KBM-7 (cell line): ENCODE measurements at places on chromosomes 12 and 14.
A peak's percentile ranks its signal among the peaks of the same experiment; 100 is the strongest.

DNA sequence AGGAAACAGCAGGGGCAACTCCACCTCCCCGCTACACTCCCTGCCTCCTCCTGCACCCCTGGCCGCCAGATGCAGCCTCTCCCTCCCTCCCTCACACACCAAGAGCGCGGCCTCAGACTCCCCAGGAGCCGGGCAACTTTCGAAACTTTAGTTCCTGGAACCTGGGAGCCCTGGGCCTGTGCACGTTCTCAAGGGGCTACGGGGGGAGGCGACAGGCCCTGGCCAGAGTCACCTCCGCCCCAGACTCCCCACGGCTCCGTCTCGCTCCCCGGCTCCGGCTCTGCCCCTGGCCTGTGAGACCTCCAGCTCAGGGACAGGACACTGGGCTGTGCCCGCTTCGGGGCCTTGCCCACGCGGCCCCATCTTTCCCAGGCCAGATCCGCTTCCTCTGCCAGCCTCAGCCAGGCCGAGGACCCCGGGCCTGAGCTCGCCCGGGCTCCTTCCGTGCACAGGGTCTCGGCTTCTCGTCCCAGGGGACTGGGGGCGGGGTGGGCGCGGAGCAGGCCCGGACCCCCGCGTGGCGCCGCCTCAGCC is 5.5 kb downstream of the AMN start:
- no peak for DNase-seq

DNA sequence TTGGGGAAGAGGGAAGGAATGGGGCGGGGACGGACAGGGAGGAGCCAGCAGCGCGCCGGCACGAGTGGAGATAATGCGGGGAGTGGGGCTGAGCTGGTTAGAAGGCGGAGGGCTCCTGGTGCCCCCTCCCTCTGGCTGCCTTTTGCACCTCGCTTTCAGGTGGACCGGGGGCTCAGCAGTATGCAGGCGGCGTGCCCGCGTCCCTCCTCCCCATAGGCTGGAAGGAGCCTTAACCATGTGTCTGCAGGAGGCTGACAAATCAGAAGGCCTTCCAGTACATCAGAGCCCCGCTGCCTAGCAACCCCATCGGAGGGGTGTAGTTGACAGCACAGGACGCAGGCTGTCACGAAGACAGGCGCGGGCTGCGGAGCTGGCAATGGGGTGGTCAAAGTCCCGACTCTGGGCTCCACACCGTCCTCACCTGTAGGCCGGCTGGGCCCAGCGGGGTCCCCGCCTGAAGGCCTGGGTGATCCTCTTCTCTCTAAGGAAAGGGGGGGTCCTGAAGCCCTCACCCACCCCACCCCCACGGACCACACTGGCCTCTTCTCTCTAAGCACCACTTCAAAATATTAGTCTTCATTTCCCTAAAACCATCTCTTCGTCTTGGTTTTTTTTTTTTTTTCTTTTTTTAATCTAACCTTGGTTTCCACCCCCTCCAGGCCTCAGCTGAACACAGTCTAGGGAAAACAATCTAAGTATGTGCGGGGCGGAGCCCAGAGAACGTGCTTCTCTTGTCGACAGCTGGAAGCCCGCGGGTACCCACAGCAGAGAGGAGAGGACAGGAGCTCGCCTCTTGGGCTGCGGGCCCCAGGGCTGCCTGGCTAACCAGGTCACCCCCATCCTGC is 44.5 kb downstream of the KDM2B start:
- DNase-seq, result peak; percentile 67

GRCh38 chr14:103711516-103712431 is 3.5 kb downstream of the XRCC3 start:
- DNase-seq, result no peak

- DNase-seq, result no peak
These were observed 3.1 kb upstream of the ACTR6 start for GRCh38 chr12:100197486-100197885.

- peak; percentile 96 for DNase-seq
These were observed at the start of gene IPO4 for GRCh38 chr14:24188251-24189058. Gene IPO4 (minus strand): TSS chr14:24188816. CDS start chr14:24188787, 29 bp downstream.

GRCh38 chr12:104828015-104828414 is 130.1 kb downstream of the SLC41A2 start:
- no peak for DNase-seq

DNA sequence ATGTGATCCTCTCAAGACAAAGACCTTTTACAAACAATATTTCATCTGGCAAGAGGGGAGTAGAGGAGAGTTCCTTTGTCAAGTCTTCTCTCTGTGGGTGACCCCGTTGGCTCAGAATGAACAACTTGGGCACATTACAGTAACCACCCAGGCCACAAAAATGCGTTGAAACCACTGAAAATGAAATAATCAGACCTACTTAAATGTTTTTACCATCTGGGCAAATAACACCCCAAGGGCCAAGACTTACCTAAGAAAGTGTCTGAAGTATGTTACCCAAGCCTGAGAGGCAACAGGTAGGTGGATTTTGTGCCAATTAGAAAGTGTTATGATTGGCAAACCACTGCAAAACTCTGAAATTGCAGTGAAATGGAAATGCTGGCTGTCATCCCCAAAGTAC is 1.3 kb downstream of the TC2N start:
- DNase-seq, result no peak

- no peak for DNase-seq
These were observed 3.2 kb downstream of the MSI1 start for GRCh38 chr12:120365675-120366340.

DNA sequence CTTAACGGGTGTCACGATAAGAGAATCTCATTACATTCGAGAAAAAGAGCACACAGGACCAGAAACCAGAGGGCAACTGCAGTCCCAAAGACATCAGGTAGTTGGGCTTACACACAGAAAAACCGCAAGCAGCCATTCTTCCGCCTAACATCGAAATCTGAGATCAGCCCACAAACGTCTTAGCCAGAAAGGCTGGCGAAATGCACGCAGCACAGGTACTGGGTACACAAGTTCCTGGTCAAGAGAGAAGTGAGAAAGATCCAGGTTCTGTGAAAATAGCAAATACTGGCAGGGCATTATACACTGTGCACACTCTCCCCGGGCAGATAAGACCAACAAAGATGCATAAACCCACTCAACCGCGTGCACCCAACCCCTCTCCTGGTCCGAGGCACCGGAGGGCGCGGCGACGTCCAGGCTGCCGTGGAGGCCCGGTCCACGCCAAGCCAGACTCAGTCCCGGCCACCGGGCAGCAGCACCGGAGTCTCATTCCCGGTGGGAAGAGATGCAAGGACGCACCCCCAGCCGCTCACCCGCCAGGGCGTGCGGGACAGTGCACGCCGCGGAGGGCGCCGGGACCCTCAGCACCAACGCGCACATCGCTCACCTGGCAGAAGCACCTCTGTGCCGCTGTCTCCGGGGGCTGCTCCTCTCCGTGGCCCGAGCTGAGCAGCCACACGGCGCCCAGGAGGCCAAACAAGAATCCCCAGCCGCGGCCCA is 437 bp downstream of the ERO1A start:
- DNase-seq, result peak; percentile 75

DNA sequence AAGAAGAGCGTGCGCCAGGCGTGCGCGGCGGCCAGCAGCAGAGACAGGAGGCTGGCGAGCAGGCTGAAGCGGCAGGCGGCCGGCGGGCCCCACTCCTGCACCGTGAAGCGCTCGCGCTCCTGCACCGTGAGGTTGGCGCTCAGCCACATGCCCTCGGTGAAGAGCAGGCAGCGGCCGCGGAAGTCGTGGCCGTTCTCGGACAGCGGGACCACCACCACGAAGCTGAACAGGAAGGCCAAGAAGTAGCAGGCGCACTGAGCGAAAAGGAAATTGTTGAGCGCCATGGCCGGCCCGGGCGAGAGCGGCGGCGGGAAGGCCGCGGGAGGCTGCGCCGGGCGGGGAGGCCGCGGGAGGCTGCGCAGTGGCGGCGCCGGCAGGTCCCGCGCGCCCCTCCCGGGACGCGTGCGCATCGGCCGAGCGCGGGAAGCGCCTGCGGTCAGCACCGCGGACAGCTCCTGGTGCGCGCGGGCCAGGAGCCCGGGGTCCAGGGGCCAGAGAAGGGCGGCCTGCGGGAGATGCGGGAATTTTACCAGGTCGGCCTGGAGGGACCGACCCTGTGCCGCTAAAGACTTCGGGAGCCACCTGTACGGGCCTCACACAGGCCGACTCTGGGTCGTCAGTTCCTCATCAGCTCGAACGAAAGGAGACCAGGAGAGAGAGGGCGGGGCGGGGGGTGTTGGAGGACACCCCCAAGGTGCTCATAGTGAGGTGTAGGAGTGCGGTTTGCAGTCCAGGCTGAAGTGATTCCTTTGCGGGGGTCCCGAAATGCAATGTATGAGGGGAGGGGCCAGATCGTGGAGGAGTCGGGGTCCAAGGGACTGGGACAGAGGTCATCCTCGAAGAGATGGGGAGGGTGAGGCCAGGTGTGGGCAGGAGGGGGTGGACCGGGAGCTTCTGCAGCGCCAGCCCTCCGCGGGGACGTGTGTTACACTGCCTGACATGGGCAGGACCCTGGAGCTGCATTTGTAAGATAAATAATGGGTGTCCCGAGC is at the start of gene TMEM179:
TSS of gene TMEM179 (minus strand) at position 315 of the 992 bp plus-strand sequence. CDS start at position 284, 31 bp downstream.
- DNase-seq, result peak; percentile 14

DNA sequence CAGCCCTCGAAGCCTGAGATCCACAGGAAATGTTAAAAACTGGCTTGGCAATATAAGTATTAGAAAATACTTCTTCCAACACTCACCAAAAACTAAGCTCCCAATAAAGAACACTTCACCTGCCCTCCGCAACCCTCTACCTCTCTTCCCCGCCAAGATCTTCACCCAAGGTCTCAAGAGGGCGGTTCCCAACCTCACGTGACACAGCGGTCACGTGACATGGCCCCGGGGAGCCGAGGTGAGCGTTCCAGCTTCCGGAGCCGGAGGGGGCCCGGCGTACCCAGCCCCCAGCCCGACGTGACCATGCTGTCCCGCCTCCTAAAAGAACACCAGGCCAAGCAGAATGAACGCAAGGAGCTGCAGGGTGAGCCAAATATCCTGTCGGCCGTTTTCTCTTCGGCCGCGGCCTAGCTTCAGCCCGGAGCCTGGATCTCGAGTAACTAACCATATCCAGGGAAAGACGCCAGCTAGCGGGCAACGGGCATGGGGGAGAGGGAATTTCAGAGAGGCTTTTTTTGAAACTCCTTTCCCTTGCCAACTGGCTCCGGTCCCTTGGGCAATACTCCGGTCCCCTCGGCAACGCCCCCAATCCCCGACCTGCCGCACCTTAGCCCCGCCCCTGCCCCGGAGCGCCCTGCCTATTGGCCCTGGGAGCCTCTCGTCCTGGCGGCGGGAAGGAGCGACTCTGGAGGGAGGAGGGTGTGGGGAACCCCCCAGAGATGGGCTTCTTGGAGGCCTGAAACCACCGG is at the start of gene BLOC1S1:
TSS of gene BLOC1S1 (plus strand) at position 214 of the 749 bp plus-strand sequence. CDS start at position 220, 6 bp downstream.
- DNase-seq, result peak; percentile 89

DNA sequence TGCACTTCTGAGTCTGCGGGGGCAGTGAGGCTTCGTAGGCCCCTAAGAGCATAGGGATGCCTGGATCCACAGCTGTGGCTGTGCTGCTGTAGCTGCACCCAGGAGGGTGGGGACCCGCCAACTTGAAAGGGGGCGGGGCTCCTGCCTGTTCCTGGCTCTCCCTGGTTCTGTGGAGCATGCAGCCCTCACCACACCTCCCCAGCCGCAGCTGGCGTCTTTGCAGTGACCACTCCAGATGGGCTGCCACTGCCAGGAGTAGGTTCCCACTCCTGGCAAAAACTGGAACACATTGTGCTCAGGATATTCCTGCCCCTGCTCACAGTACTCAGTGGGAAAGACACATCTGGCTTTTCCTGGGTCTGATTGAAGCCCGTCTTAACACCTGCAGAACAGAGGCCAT is 35.8 kb downstream of the TIMELESS start:
- DNase-seq, result no peak

GRCh38 chr12:54383041-54383609 is 1.4 kb downstream of the ZNF385A start:
- peak; percentile 85 for DNase-seq

GRCh38 chr12:96501908-96502307 is 12.5 kb downstream of the CFAP54 start:
- no peak for DNase-seq

DNA sequence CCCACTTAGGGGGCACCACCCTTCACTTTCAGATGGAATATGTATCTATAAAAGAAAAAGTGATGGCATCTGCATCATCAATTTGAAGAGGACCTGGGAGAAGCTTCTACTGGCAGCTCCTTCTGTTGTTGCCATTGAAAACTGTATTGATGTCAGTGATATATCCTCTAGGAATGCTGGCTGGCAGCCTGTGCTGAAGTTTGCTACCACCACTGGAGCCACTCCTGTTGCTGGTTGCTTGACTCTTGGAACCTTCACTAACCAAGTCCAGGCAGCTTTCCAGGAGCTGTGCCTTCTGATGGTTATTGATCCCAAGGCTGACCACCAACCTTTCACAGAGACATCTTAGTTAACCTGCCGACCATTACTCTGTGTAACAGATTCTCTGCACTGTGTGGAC is 44.7 kb downstream of the RIMKLB start:
- no peak for DNase-seq

DNA sequence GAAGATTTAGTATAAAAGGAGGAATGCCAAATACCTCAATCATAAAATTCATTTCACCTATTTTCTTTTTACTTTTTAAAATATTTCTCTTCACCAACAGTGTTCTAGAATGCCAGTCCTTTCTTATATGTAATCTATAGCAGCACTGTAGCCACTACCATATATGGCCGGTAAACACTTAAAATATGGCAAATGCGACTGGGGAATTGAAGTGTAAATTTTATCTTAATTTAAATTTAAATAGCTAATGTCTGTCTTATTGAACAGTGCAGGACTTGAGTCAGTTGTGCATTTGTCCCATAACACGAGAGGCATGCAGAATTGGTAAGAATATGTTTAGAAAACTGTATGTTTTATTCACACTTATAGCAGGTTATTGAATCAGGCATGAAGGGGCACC is 50.1 kb downstream of the WASHC4 start:
- DNase-seq, result no peak

GRCh38 chr12:111010061-111010460 is 89.7 kb upstream of the MYL2 start:
- no peak for DNase-seq

DNA sequence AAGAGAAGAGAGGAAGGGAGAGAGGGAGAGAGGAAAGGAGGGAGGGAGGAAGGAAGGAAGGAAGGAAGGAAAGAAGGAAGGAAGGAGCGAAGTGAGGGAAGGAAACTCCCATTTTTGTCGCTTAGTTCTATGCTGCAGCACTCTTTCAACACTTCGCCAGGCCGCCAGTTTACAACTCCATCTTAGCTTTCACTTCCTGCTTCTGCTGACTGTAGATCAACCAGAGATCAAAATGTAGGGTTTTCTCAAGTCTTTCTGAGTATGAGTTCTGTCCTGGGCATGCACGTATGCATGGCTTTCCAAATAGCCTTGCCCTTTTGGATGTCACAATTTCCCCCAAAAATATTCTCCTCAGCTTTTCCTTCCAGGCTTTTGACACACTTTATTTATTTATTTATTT is 723.4 kb downstream of the TRHDE start:
- DNase-seq, result peak; percentile 16

GRCh38 chr14:102212356-102212755 is 72.7 kb downstream of the WDR20 start:
- DNase-seq, result no peak

GRCh38 chr12:1885082-1885596 is 33.3 kb downstream of the CACNA2D4 start:
- DNase-seq, result no peak
